ENCODE measurements at places on chromosomes 3 and 15.

GRCh38 chr3:53169832-53170324 lies 8.9 kb downstream of the PRKCD start:
- DNase-seq, result no peak

- DNase-seq, result peak; percentile 17
These were observed 2.0 kb downstream of the GP5 start for GRCh38 chr3:194396859-194397756.

- DNase-seq, result no peak
These were observed 117.5 kb upstream of the CRBN start for GRCh38 chr3:3296979-3297381.

DNA sequence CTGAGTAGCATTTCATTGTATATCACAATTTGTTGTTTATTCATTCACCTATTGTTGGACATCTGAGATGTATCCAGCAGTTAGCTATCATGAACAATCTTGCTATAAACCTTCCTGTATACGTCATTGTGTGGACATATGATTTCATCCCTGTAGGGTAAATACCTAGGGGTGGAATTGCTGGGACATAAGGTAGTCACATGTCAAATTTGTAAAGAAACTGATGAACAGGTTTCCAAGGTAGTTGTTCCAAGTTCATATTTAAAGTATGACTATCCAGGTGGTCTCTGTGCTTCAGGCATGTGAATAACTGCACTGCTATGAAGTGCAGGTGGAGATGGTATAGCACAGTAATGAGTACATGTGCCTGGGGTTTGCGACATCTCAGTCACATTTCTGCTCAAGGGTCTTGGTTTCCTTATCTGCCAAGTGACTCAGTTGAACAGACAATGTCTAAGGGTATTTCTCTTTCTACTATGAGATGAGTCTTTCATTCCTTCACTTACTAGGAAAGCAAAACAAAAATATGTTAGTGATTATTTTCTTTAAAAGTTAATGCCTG lies 229.0 kb upstream of the HES1 start:
- DNase-seq, result no peak

DNA sequence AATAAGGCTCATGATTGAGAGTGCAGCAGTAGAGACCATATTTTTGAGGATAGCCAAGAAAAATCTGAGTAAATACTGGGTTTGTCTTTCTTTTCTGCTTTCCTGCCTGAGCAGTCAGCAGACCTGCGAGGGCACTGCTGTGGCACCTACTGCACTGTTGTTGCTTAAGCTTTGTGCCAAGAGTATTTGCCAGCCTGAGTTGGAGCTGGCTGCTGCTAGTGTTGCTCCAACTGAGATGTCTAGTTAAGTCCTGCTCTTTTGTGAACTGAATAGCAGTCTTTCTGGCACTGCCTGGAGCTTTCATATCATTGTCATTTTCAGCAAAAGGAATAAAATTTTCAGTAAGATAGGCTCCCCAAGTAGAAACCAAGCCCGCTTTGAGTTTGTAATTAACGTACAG lies 214.5 kb upstream of the P2RY1 start:
- no peak for DNase-seq

Data from CD4-positive, alpha-beta T cell treated with Interleukin-2 at 100 ng/mL for 4 hours (primary cell).